NCI-H1105 treated with DMSO at 0.1 percent for 48 hours (cell line): ENCODE measurements at places on chromosomes 11 and 22.

- no peak for DNase-seq
These were observed 61.3 kb upstream of the PRR5 start for GRCh38 chr22:44640618-44641155.

- no peak for DNase-seq
These were observed 35.2 kb downstream of the OR2AG2 start for GRCh38 chr11:6736495-6737121.

- DNase-seq, result no peak
These were observed 9.1 kb downstream of the SLC36A4 start for GRCh38 chr11:93188726-93189125.

GRCh38 chr22:20430101-20430719, 7.4 kb downstream of the SCARF2 start:
- peak; percentile 39 for DNase-seq

DNA sequence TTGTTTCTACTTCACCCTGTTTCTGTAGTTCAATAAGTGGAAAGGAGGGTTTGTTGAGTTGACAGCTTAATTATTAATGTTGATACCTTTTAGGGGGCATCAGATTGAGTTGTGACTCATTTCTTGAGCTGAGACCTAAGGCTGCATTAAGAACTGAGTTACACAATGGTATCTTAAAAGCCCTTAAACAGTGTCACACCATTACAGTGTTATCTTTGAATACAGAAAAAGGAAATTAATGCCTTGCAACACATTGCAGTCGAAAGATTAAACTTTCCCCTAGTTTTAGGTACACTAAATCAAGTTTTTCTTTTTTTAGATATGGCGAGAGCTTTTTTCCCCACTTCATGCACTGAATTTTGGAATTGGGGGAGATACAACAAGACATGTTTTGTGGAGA, 16.7 kb downstream of the PAFAH1B2 start:
- no peak for DNase-seq

DNA sequence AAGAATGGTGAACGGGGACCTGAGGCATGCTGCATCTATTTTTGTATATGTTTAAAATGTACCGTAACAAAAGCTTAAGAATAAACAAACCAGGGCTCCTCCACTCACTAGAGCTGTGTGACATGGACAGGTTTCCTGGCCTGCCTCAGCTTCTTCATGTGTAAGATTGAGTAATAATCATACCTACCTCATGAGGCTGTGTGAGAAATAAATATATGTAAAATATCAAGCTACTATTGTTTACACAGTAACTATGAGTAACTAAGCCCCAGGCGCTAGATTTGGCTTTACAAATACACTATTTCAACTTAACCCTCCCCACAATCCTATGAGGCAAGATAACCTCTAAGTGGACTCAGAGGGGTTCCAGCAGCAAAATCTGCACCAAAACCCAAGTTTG, 66.4 kb downstream of the SMCO4 start:
- no peak for DNase-seq

GRCh38 chr22:20419664-20419951, 18.0 kb downstream of the SCARF2 start:
- no peak for DNase-seq

- no peak for DNase-seq
These were observed 155.3 kb downstream of the MIAT start for GRCh38 chr22:26812731-26813130.

GRCh38 chr11:11931461-11932055, 76.9 kb downstream of the DKK3 start:
- peak; percentile 13 for DNase-seq

GRCh38 chr22:19754701-19755144, 5.9 kb upstream of the TBX1 start:
- no peak for DNase-seq

DNA sequence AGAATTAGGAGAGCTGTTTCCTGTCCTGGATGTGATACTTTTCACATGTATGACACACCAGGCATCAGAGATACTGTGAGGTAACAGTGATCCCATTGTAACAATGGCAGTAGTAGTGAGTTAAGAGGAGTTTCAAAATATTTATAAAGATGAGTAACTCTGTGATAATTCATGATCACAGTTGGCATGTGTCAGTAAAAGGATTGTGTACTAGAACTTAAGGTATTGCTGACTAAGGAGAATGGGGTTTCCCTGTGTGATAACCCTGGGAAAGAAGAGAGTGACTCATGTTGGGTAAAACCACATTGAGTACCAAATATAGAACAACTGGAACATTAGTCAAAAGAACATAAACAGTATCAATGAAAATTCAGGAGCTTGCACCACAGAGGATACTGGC, 22.9 kb upstream of the SLC5A1 start:
- no peak for DNase-seq

DNA sequence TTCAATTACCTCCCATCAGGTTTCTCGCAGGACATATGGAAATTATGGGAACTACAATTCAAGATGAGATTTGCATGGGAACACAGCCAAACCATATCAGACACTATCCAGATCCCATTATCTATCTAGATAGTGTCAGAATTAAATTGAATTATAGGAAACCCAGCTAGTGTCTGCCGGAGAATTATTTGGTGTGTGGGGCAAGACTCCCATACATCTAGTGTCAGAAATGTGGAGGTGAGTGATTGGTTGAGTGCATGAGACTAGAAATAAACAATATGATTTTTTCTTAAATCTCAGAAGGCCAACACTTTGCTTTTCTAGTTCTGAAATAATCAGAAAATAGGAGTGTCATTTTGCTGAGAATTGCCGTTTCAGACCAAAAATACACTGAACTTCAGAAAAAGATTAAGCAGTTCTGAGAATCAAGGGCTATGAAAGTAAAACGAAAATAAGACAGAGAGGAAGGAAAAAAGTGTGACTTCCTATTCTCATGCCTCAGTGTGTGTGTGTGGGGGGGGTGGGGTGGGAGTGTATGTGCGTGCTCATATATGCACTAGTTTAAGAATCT, 21.3 kb downstream of the CASP12 start:
- no peak for DNase-seq

DNA sequence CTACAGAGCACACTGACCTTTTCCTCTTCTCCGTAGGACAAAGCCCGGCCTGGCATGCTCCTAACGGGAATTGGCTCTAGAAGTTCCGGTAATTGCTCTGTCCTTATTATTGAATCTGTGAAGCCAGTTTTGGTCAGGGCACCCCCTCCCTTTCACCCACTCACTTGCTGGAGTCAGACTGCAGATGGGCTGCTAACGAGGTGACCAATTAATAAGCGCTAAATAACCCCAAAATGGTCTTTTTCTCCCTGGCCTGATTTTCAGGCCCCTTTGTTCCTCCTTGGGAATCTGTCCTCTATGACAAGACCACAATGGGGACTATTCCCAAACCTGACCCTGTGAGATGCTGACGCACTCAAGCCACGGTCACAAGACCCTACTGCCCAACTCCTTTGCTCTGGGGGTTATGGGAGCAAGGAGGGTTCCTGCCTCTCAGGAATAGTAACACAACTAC, 610.0 kb upstream of the CADM1 start:
- no peak for DNase-seq

DNA sequence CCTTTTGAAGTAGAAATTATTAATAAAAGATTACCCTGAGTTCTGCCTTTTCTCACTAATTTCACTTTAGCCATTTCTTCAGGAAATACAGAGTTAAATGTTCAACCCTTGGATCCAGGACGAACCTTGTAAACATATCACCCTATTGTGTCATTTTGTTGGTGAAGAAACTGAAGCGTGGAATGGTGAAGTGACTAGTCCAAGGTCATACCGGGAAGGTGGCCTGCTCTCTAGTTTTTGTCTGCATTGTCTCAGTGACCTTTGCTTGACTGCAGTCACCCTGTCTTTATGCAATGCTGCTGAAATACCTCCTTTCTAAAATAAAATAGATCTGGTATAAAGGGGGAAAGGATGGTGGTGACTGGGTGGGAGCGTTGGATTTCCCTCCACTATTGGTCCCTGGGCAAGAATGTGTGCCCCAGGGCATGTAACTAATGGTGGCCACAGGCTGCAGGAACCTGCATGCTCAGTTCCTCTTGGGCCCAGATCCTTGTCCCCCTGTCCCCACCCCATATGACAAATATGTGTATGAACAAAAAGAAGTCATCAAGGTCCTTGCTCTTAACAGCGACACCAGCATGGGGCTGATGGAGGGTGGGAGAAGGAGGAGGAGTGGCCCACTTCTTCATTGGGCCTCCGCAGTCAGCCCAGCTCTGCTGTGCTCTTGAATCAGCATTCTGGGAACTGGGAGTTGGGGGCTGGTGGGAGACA, 977 bp upstream of the SORL1-AS1 start:
- no peak for DNase-seq

DNA sequence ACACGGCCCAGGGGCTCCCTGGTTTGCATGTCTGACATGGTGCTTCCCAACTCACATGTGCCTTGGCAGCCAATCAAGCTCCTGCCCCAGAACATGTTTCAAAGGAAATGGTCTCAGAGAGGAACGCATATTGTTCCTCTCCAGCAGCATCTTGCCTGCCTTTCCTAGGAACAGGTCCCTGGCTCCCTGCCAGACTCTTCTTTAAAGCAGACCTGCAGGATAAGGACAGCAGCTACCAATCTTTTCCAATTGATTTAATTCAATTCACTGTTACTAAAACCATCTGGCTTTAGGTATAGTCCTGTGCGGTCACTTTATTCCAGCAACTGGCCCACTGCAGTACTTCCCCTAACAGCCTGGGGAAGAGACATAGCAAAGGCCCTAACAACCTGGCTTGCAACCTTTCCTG, 79.9 kb downstream of the AMBRA1 start:
- peak; percentile 94 for DNase-seq

GRCh38 chr11:46457021-46457420, 65.4 kb upstream of the CHRM4 start:
- no peak for DNase-seq

DNA sequence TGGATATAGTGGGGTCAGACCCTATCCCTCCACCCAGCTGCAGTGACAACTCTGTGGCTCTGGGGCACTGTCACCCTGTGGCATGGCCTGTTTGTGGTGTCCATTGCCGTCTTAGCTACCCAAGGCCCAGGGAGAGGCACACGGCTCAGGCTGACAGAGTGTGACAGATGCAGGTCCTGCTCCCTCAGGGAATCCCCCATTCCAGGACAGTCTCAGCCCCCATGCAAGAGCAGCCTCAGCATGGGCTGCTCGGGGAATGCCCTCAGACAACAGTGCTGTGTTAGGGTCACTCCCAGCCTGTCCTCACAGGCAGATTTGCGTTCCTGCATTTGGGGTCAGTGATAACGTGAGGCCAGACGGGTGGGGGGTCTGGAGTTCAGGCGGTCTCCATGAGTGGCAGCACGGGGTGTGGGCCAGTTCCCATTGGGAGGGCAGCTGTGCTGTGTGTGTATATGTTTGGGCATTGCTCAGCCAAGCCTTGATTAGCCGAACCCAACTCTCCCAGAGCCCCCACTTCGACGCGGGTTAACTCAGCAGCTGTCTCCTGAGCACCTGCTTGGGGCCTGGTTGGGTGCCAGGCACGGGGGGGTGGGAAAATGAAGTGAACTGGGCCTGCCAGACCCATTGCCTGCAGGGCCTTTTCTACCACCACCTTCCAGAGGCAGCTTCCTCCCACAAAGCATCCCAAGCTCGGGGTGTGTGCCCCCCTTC, 5.3 kb upstream of the KCNQ1OT1 start:
- no peak for DNase-seq

DNA sequence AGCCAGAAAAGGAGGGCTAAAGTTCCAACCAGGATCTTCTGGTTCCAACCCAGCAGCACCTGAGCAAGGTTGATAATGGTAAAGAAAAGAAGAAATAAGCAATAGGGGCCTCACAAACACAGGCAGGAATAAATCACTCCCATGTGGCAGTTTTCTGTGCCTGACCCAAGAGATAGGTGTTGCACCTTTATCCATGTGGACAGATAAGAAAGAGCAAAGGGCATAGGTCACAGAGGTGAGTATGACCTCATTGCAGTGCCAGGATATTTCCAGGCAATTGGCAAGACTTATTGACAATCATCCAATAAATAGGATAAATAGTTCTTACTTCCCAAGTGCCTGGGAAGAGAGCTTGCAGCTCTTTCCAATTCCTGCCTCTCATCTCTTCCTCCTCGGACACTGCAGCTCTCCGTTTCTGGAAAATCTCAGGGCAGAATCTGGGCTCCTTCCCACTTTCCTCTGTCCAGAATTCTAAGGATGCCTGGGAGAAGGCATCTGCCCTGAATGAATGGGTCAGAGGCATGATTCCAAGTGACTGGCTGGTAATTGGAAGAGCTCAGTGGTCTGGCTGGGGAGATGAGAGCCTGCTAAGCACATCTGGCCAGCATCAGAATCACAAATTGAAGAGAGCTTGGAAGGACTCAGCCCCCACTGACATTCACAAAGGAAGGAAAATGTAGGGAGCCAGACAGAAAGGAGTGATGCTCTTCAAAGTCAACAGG, 14.5 kb upstream of the LRRC55 start:
- DNase-seq, result no peak

- no peak for DNase-seq
These were observed 1.1 kb upstream of the ZNF215 start for GRCh38 chr11:6925007-6925577.
